Astrocyte (in vitro differentiated cells and primary cell): ENCODE measurements at places on chromosomes 4 and X.

GRCh38 chrX:49868739-49869138, 10.5 kb upstream of the USP27X start:
- no peak for DNase-seq

GRCh38 chr4:73870768-73871167, 1.6 kb downstream of the CXCL1 start:
- DNase-seq: no peak

DNA sequence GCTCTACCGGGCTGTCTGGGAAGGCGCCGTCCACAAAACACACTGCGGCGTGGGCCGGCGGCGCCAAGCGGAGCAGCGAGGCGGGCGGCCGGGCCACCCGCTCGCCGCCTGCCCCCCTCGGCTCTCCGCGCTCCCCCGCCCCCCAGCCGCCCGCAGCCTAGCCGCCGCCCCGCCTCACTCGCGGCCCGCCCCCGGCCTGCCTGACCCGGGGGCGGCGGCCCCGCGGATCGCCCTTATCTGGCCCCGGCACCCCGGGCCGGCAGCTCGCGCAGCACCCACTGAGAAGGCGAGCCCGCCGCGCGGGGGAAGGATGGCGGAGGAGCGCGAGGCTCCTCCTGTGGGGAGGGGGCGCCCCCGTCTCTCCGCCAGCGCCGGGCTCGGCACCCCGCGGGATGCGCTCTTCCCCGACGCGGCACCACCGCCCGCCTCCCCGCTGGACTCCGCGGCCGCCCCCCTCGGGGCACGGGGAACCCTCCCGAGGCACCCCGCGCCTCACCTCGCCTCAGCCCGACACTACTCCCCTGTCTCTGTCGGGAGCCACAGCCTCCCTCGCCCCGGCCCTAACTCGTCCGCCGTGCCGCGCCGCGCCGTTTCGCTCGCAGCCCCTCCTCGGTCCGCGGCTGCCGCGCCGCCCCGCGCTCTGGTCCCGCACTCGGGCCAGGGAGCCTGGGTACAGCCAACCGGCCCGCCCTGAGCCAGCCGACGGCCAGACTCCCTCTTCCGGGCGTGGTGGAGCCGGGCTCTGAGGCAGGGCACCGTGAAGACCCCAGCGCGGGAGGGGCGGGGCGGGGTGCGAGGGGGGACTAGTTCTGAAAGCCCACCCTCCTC, 566 bp downstream of the ATP11C start:
- no peak for DNase-seq

- DNase-seq: no peak
Observed at GRCh38 chr4:158767451-158767850, 1.4 kb upstream of the FNIP2 start.

- DNase-seq: no peak
Observed at GRCh38 chr4:16555156-16555555, 328.9 kb upstream of the TAPT1 start.

DNA sequence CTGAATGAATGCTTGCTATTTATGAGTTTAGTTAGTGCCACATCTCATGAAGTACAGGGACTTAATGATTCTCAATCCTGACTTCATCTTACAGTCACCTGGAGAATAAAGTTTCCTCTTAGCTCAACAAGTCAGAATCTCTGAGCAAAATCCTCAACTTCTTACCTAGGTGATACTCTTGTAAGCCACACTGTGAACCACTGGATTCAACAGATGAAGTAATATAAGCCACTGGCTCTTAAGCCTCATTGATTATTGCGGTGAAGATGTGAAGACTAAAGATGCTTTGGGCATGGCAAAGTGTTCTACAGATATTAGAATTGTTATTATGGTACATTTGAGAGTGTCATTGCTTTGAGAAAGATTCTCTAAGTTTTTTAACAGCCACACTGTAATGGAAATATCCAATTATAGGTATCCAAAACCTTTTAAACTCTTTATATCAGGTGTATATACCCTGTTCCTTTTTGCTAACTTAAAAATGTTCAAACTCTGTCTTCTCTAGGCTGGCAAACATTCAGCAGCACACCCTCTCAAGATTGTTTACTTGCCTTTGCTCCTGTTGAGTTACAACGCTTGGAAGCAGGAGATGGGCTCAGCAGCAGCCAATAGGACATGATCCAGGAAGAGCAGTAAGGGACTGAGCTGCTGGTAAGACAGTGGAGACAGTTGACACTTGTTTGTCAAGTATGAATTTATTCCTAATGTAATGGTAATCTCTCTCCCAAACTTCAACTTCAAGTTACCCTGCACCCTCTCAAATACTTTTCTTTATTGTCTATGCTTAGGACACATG, 43.4 kb downstream of the TET2 start:
- no peak for DNase-seq

DNA sequence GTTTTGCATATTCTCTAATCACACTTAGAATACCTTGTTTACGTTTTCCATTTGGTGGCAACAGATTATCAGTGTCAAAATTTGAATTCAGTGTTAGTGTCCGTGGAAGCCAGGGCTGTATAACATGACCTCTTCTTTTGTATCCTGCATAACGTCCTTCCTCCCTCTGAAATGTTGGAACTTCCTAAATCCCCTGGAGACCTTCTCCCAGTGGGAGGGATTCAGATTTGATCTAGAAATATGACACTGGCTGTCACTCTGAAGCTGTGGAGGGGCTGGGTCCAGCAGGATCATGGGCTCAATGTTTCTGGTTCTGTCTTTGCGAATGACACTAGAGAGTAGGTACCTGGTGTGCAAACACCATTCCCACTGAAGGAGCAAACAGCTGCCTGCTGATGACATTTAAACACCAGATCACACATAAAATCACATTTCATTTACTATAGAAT, 850 bp upstream of the CXCL3 start:
- DNase-seq: no peak

DNA sequence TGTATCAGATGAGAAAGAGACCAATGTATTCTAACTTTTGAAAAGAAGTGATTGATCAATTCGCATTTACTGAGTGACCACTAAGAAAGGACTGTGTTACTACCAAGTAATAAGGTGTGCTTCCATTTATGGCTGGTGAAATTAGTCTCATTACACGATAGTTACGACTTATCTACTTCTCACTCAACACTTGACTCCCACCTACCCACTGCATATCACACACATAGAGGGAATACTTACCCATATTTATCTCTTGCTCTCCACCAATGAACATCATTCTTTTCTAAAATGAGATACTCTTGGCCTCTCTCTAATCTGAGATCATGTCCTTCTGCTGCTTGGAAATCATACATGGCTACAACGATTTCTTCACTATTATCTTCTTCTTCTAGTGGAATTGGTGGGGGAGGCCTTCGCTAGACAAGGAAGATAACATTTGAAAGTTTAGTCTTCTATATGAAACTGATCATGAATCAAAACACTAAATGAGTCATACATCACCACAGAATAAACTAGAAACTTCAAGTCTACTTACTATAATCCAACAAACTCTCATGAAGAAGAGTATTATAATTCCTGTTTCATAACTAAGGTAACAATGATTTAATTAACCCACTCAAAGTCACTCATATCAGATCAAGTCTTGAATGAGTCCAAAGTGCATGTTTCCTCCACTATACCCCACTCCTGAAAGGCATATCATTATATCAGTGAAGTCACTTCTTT, 33.7 kb upstream of the TXK start:
- no peak for DNase-seq

DNA sequence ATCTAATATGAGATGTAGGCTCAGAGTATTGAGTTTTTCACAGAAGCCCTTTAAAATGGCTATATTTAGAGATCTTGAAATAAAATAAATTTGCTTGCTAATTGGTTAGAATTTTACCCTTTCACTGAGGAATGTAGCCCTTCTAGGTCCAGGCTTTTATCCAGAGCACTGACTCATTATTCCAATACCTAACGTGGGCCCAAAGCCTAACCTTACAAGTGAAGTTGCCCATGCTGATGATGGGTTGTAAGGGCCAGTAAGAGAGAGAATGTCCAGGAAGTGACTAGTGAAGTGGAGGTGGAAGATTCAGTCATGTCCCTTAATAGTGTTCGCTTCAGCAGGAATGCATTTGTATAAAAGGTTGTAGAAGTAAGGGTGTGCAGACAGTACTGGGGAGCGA, 155.9 kb downstream of the STIM2 start:
- peak; percentile 72 for DNase-seq

GRCh38 chr4:168651374-168651773, 154.5 kb downstream of the PALLD start:
- peak; percentile 65 for DNase-seq

DNA sequence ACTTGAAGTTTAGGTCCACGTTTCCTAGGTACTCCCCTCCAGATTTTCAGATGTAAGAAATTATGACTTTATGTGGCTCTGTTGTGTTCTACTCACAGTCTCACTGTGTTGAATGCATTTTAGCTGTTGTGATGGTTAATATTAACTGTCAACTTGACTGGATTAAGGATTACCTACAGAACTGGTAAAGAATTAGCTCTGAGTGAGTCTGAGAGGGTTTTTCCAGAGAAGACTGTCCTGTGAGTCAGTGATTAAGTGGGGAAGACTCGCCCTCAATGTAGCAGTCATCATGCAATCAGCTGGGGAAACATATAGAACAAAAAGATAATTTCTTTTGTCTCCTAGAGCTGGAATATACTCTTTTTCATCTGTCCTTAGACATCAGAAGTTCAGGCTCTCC, 493.4 kb downstream of the ACTRT1 start:
- DNase-seq: no peak

GRCh38 chr4:189765301-189765700, 175.4 kb upstream of the FRG1 start:
- no peak for DNase-seq

GRCh38 chrX:107728371-107729099, 47.1 kb downstream of the TSC22D3 start:
- no peak for DNase-seq

- no peak for DNase-seq
Observed at GRCh38 chr4:8643441-8643840, 50.9 kb downstream of the CPZ start.
